Thymus (tissue), 14 donors: ENCODE measurements at places on chromosomes 12 and 14. TPM values are rescaled to one million over a fixed set of nuclear protein-coding genes. Genes with fewer than 3 reads are reported as not detected.

The DNAI7 gene
- 1.1 TPM for polyA plus RNA-seq

The IFNG-AS1 gene
- 0.07 TPM for polyA plus RNA-seq

The ZFHX2 gene
- 0.48 TPM for polyA plus RNA-seq

The GPATCH2L gene
- polyA plus RNA-seq = 8.8 TPM

DNA sequence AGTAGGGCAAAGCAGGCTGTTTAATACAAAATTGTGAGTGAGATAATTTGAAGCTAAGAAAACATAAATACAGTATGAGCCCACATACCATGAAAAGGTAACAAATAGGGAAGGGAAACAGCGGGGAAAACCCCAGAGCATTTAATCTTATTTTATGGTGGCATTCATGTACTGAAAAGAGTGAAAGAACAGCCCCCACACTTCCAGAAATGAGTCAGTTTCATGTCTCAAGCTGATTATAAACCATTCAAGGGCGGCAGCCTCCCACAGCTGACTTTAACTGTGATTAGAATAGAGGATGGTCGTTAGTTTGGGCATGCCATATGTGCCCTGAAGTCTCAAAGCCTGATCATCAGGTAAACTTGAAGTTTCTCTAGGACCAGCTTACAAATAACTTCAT is 64.5 kb downstream of the FOXG1 start:
- no peak overlapping the region for H3K4me3 ChIP-seq
- H3K36me3 ChIP-seq = no peaks in the 10 kb centered on the region
- H3K27me3 ChIP-seq = no peaks in the 10 kb centered on the region
- no peaks in the 10 kb centered on the region for H3K4me1 ChIP-seq

- no peak overlapping the region for H3K4me3 ChIP-seq
- no peaks in the 10 kb centered on the region for H3K27me3 ChIP-seq
- no peaks in the 10 kb centered on the region for H3K36me3 ChIP-seq
- no peaks in the 10 kb centered on the region for H3K4me1 ChIP-seq
- DNase-seq = no peak
- H3K27ac ChIP-seq = no peak overlapping the region
Measured at GRCh38 chr14:44649061-44649460, 142.0 kb upstream of the FSCB start.

DNA sequence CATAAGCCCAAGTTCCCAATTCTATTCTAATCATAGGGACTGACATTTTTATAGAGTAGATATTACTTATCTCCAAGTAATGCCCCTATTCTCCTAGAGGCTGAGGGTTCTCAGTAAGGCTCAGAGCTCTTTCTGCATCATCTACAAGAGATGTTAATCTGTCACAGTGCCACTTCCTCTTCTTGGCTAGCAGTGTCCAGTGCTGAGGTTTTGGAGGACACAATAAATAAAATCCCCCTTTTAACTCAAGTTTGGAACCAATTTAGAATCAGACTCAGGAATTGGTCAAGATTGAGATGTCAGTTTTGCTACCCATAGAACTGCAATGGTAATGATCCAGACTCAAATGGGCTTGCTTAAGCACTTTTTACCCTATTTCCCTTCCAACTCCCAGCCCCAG is 154.1 kb upstream of the ARID2 start:
- H3K27ac ChIP-seq = no peak overlapping the region
- H3K4me3 ChIP-seq = no peak overlapping the region

DNA sequence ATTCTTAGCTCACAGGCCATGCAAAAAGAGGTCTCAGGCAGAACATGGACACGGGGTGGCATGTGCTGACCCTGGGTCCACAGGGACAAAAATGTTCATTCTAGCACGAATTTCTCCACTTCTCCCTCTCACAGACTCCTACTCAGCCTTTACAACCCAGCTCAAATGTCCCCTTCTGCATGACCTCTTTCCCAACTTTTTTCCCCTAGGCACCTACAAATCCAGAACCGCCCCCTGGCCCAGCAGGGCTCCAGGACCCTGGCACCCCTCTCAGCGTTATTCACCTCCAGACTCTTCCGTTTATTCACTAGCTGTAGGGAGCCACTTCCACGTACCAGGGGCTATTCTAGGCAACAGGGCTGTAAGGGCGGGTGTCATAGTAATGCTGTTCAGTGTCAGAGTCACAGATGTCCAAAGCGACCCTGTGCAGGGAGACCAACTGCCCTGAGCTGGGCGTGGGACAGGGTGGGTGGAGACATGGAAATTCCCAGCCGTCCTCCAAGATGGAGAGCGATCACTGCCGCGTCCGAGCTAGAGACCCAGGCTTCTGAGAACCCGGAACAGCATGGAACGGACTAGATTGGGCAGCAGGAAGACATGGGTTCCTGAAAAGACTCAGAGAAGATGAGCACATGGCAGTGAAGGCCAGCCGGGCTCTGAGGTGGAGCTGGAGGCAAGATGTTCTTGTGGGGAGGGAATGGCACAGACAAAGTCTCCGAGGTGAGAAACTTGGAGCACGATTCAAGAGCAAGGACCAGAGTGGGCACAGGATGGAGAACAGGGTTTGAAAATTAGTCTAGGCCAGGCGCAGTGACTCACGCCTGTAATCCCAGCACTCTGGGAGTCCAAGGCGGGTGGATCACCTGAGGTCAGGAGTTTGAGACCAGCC is 274.9 kb upstream of the RTL1 start:
- no peak overlapping the region for H3K4me3 ChIP-seq
- no peaks in the 10 kb centered on the region for H3K36me3 ChIP-seq
- H3K27me3 ChIP-seq = no peaks in the 10 kb centered on the region
- no peak for DNase-seq
- no peak overlapping the region for H3K27ac ChIP-seq

GRCh38 chr12:122977153-122977552 is 2.1 kb downstream of the OGFOD2 start:
- peaks cover 14% of the 10 kb centered on the region for H3K36me3 ChIP-seq
- no peak overlapping the region for H3K4me3 ChIP-seq
- no peak overlapping the region for H3K27ac ChIP-seq
- no peak for DNase-seq

DNA sequence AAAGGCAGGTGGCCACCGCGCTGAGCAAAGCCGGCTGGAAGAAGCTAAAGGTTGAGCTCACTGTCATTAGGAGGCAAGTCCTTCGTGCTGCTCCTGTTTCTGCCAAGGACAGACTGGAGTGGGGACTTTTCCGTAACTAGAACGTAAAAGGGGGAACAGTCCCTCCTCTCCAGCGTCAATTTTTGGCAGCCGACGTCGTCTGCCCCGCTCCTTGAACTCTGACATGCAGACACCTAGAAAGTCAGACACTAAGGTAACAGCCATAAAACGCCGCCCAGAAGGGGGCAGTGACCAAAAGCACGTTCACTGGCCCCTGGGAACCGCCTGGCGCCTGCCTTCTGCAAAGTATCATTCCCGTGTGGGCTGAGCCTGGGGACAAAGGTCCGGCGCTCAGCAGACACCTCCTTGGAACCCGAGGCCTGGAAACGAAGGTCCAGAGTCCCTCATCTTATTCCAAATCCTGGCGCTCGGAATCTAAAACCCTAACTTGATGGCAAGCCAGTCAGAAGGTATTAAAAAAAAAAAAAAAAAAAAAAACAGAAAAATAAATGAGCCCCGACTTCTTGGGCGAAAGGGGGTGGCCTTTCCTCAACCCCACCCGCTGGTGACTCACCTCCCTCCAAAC is 1.1 kb upstream of the LRP1 start:
- no peaks in the 10 kb centered on the region for H3K36me3 ChIP-seq
- H3K27ac ChIP-seq = peak overlapping the region; percentile 51
- no peak for DNase-seq
- H3K4me3 ChIP-seq = peak overlapping the region; percentile 82
- H3K27me3 ChIP-seq = peaks cover 51% of the 10 kb centered on the region
- peaks cover 28% of the 10 kb centered on the region for H3K4me1 ChIP-seq

- no peak for DNase-seq
- H3K4me1 ChIP-seq = no peaks in the 10 kb centered on the region
- no peak overlapping the region for H3K27ac ChIP-seq
- H3K27me3 ChIP-seq = peaks cover 42% of the 10 kb centered on the region
- no peaks in the 10 kb centered on the region for H3K36me3 ChIP-seq
Measured at GRCh38 chr12:109289004-109289403, 20.1 kb downstream of the FOXN4 start.

- no peaks in the 10 kb centered on the region for H3K27me3 ChIP-seq
- H3K36me3 ChIP-seq = peaks cover 4% of the 10 kb centered on the region
- no peak overlapping the region for H3K27ac ChIP-seq
- DNase-seq = no peak
- H3K4me3 ChIP-seq = no peak overlapping the region
- no peaks in the 10 kb centered on the region for H3K4me1 ChIP-seq
Measured at GRCh38 chr12:45279931-45280830, 64.3 kb downstream of the ANO6 start.

- peak within 1 kb of the TSS; percentile 38 for H3K27ac ChIP-seq
- H3K4me1 ChIP-seq = no peaks in the 10 kb centered on the region
- H3K36me3 ChIP-seq = no peaks in the 10 kb centered on the region
Measured at GRCh38 chr12:81077686-81078441, at the start of gene ACSS3. Gene ACSS3, plus strand, starts transcription at chr12:81078079. Its CDS starts 42 bp downstream, at chr12:81078121.

GRCh38 chr12:90274407-90274806 is 565.8 kb upstream of the ATP2B1 start:
- no peaks in the 10 kb centered on the region for H3K36me3 ChIP-seq
- H3K4me1 ChIP-seq = no peaks in the 10 kb centered on the region
- no peak overlapping the region for H3K27ac ChIP-seq
- no peak for DNase-seq
- no peak overlapping the region for H3K4me3 ChIP-seq
- no peaks in the 10 kb centered on the region for H3K27me3 ChIP-seq

- no peaks in the 10 kb centered on the region for H3K27me3 ChIP-seq
- H3K4me1 ChIP-seq = no peaks in the 10 kb centered on the region
- no peaks in the 10 kb centered on the region for H3K36me3 ChIP-seq
- H3K4me3 ChIP-seq = no peak overlapping the region
Measured at GRCh38 chr12:50309950-50310349, 26.6 kb upstream of the LIMA1 start.

DNA sequence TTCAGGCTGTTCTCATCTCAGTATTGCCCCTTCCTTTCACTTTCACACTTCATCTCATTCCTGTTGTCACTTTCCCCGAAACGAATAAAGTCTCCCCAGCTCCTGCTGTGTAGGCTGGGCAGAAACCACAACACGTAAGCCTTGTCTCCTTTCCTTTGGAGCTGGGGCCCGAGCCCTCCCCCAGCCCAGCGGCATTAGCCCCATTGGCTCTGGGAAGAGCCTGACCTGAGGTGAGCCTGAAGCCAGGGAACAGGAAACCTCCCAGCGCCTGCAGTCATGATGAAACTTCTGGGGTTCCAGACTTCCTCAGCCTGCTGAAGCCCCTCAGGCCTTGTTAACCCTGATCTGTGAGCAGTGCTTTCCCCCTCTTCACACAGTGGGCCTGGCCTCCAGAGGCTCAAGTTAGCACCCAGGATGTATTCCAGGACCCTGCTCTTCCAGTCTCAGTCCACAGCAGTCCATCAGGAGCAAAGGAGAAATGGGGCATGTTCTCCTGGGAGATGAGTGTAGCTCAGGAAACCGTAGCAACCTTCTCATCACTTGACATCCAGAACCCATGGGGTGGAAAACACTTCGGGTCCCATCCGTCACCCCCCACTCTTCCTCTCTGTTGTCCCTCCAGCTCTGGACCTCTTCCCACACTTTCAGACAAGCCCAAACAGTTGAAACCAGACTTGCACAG is 21.8 kb downstream of the VASH1 start:
- H3K27me3 ChIP-seq = no peaks in the 10 kb centered on the region
- no peak for DNase-seq
- H3K4me1 ChIP-seq = peaks cover 25% of the 10 kb centered on the region
- H3K36me3 ChIP-seq = peaks cover 18% of the 10 kb centered on the region
- H3K27ac ChIP-seq = peak overlapping the region; percentile 43

DNA sequence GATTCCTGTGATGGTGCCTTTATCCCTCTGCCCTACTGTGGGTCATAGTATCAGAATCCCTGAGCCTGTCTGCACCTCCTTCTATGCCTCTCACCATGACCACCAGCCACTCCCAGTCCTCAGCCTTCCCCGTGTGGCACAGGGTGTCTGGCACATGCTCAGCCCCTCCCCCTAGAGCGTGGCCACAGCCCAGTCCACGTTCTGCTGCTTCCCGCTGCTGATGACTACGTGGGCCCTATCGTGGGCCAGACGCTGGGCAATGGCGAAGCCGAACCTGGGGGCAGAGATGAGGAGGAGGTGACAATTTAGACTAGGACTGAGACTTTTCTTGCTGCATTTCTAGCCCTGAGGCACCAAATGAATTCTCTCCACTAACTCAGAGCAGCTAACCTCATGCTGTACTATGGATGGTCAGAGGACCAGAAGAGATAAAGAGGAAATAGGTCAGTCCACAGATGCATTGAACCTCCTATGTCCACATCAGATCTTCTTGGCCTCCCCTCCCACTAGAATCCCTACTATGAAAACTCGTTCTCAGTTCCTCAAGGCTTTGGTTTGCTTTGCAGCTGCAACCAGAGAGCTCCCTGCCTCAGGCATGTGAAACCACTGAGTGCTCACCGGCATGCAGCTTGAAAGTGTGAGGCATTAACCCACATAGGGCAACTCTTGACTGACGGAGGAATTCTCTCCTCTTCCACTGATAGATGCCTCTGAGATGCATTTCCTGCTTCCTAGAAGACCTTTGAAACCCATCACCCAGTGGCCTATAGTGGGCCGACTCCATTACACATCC is 126.3 kb upstream of the DHRS4 start:
- H3K27ac ChIP-seq = no peak overlapping the region
- H3K4me1 ChIP-seq = no peaks in the 10 kb centered on the region
- H3K4me3 ChIP-seq = no peak overlapping the region
- no peaks in the 10 kb centered on the region for H3K27me3 ChIP-seq
- DNase-seq = no peak

DNA sequence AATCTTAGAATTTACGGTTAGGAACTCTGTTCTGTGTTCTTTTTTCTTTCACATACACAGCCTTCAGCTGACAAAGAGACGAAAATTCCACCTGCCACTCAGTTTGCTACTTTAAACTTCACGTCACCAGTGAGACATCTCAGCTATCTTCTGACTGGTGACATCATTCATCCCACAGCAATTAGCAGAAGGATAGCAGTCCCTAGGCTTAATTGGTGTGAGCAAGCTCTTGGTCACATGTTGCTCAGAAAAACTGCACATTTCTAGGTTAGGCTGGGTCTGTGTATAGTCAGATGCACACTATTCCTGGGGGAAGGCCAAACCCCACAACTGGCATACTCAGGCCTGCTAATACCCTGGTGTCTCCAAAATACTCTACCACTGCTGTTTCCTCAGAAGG is 23.9 kb downstream of the SLC7A7 start:
- no peak overlapping the region for H3K27ac ChIP-seq
- DNase-seq = no peak
- no peaks in the 10 kb centered on the region for H3K27me3 ChIP-seq

GRCh38 chr14:68709007-68709406 is 83.9 kb downstream of the ZFP36L1 start:
- no peaks in the 10 kb centered on the region for H3K27me3 ChIP-seq
- no peak for DNase-seq
- H3K27ac ChIP-seq = no peak overlapping the region
- H3K4me3 ChIP-seq = no peak overlapping the region
- H3K4me1 ChIP-seq = peaks cover 21% of the 10 kb centered on the region
- no peaks in the 10 kb centered on the region for H3K36me3 ChIP-seq

GRCh38 chr14:52589646-52590045 is 37.0 kb downstream of the GPR137C start:
- no peaks in the 10 kb centered on the region for H3K4me1 ChIP-seq
- H3K27ac ChIP-seq = no peak overlapping the region
- no peak overlapping the region for H3K4me3 ChIP-seq
- H3K36me3 ChIP-seq = no peaks in the 10 kb centered on the region
